ENCODE measurements at places on chromosomes 3 and 15.

DNA sequence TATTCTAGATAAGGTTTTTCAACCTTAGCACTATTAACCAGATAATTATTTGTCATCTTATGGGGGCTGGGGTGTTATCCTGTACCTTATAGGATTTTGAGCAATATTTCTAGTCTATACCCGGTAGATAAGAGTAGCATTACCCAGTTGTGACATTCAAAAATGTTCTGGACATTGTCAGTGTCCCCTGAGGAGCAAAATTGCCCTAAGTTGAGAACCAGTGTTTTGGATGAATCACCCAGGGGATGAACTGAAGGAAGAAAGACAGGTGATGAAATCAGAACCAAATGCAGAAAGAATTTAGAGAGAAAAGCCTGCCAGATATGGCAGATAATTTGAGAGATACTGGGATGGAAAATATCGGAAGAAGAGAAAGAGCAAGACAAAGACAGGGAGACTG, 58.2 kb downstream of the KCNH8 start:
- no peak for DNase-seq

GRCh38 chr3:131142580-131142979, 115.9 kb downstream of the NEK11 start:
- no peak for DNase-seq

DNA sequence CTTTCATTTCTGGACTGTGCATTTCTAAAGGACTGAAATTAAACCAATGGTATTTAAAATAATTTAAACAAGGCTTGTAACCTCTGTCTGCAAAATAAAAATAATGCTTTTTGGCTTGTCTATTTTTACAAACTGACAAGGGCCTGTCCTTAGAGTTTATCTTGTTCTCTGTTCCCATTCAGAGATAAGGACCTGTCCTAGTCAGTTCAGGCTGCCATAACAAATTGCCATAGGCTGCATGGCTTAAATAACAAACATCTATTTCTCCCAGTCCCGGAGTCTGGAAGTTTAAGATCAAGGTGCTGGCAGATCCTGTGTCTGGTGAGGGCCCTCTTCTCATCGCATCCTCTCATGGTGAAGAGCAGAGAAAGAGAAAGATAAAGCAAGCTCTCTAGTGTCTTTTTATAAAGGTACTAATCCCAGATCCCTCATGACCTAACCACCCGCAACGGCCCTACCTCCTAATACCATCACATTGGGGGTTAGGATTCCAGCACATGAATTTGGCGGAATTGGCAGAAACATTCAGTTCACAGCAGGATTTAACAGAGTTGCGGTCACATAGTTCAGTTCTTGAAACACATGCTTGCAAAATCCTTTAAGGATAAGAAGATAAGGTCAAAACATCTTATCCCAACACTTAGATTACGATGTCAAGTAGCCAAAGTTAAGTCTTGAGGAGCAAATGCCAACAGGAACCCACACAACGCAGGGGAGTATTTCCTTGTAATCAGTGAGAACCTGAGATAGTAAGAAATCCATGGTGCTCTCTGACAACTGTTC, 17.8 kb downstream of the KBTBD8 start:
- DNase-seq = no peak

DNA sequence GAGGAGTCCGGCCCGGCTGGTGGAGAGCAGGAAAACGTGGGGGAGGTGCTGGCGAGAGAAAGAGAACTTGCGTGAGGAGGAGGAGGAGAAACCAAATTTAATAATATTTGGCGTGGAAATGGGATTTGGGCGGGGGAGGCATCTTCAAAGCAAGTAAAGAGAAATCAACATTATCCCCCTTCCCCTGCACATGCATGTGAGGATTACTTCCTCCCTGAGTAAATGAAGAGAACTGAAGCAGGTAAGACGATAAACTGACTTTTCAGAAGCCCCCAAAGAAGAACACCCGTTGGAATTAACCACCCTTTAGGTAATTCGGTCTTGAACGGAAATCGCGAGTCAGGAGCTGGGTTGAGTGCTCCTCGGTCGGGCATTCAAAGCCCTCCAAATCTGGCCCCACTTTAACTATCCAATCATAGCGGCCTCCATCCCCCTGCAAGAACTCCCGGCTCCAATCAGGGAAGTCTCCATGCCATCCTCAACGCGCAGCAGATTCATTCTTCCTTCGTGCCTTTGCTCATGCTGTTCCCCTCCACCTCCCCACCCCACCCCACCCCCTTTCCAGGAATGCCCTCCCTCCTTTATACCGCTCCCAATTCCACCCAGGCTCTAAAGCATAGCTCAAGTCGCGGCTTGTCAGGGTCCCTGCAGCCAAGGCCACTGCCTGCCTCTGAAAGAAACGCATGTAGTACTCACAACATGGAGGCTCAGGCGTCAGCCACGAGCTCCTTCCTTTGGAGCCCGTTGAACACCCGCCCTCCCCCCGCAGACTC, 545 bp upstream of the RFX7 start:
- DNase-seq = no peak

DNA sequence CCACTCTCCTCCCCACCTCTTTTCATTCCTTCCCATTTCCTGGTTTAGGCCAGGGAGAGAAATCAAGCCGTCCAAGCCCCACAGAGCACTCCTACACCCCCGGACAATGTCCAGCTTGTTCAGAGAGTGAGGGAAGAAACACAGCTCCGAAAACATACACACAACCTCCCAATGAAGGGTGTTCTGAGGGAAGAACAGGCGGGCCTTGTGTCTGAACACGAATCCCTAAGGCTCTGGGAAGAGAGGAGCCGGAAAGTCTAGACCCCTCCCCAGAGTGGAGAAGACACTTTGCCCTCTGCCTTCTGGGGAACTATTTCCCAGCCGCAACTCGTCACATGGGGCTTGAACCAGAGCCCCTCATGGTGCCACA, 30.5 kb downstream of the ACAN start:
- no peak for DNase-seq

DNA sequence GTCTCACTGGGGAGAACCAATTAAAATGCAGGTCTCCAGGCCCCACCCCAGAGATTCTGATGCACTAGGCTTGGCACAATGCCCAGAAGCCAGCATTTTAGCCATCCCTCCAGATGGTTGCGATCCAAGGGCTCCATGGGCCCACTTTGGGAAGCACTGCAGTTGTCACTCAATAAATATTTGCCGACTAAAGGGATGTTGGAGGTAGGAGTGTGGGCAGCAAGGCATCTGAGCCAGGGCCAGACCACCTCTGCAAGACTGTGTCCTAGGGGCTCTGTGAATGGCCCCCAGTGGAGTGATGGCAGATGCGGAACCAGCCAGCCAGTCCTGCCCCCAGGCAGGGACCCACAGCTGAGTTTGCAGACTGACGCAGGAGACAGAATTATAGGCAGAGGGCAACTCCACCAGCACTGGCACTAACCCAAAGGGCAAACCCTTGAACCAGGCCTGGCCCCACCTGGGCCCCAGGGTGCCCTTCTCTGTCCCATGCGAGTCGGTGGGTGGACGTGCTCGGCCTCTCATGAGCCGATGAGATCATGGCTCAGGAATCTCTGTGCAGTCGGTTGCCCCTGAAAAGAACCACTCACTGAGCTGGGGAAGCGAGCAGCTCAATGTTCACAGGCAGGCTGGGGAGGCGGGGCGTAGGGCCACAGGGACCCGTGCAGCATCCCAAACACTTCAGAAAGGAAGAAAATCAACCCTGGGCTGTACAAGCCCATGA, 49.7 kb downstream of the SEMA5B start:
- no peak for DNase-seq

Data from type B pancreatic cell (in vitro differentiated cells).